Stimulated activated CD4-positive, alpha-beta T cell treated with anti-CD3 and anti-CD28 coated beads, Interleukin-15, amount 100 ng/mL, for 24 hours (primary cell): ENCODE measurements at places on chromosomes 13 and 19.

GRCh38 chr19:41551711-41552110 lies 24.3 kb upstream of the CEACAM21 start:
- DNase-seq: no peak

DNA sequence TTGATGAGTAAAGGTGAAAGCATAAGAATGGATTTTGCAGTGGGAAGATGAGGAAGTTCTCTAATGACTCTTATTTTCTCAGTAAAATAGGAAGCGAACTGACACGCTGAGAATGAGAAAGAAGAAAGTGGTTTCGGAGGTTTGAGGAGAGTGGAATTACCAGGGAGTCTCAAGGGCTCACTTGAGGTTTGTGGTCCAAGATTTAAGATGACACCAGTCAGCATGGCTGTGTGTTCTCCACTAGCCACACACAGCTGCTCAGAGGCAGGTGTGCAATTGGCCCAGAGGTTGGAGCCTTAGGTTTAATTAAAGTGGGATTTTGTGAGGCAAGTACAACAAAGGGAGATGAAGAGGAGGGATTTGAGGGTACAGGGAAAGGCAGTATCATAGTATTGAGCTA lies 99.6 kb upstream of the NBEA start:
- no peak for DNase-seq

DNA sequence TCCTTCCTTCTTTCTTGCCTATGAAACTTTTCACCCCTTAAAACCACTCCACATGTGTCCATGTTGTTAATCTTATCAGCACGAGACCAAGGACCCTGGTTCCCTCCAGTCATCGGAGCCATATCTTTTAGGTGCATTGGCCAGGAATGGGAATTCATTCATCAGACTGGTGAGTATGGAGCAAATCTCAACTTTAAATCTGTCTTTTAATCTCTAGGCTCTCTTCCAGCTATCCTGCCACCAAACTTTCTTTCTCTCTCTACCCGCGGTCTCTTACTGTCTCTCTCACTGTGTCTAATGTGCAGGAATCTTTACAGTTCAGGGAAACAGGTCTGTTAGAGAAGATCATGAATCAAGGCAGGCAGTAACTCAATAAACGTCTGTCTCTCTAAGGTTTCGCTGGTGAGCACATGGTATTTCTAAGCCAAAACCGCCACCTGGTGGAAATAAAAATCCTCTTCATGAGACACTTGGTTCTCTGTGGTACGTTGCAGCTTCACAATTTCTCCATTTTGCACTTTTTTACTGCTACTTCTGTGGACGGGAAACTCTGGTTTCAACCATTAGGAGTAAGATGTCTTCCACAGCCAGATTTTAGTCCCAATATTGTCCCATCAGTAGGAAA lies 16.1 kb downstream of the LGALS16 start:
- DNase-seq: peak; percentile 48

GRCh38 chr13:83905641-83906040 lies 23.4 kb upstream of the SLITRK1 start:
- no peak for DNase-seq

DNA sequence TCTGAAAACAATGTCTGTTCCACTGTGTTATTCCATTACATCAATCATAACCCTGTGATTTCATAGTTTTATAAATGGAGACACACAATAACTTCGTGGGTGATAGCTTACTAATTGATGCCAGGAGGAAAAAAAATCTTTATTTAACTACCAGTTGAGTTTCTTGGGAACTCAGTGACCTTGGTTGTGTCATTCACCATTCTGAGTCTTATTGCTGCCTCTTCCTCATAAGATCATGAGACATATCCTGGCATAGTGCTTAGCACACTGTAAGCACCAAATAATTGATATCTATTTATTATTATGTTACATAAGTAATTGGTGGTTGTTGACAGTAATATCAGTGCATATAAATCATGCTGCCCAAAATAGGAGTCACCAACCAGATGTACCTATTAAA lies 39.1 kb upstream of the SIN3B start:
- no peak for DNase-seq

DNA sequence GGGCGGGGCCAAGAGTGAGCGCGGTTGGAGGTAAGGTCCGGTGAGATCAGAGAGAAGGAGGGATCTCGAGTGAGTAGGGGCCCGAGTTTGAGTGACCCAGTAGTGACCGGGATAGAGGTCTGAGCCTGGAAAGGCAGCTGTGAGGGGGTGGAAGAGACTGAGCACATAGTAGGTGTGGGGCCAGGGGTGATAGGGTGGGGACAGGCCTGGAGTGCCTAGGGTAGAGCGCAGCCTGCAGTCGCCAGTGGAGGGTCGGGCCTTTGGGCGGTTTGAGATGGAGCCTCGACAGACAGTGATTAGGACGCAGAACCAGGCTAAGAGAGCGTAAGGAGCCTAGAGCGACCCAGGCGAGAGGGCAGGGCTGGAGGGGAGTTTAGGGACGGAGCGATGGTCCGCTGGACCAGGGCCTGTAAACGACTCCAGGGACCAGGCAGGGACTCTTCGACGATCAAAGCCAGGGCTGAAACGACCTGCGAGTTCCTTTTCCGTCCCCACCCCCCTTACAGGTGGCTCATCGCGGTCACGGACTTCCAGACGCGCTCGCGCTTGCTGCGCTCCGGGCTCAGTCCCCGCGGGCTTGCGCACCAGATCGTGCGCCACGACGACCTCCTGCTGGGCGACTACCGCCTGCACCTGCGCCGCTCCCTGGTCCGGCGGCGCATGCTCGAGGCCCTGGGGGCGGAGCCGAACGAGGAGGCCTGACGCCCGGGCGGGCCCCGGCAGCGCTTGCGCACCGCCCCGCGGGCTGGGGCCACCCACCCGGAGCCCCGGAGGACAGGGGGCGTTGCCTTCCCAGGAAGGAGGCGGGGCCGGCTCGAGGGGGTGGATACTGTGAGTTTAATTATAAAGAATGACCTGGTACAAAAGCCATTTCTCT lies 9.4 kb downstream of the C19orf81 start:
- DNase-seq: peak; percentile 82
